ENCODE measurements at places on chromosomes 5 and 9.

DNA sequence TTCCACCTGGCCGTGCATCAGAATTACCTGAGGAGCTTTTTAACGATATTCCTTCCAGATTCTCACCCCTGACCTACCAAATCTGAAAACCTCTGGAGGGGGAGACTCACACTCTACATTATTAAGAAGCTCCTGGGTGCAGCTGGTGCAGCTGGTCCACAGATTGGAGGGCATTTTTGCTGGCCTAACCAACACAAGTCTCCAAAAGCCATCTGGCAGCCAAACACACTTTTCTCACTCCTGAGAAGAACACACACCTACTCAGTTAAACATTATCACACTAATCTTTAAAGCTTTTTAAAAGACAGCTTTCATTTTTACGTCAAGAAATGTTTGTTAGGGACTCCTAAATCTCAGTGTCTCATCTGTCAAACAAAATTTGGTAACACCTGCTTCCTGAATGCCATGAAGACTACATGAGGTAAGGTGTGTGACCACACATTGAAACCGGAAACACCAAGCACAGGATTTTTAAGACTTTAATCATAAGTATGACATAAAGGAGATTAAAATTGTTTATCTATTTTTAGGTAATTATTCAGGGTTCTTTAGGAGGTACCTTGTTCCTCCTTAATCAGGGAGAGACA lies 14.2 kb upstream of the PTPN3 start:
- no peak for DNase-seq

DNA sequence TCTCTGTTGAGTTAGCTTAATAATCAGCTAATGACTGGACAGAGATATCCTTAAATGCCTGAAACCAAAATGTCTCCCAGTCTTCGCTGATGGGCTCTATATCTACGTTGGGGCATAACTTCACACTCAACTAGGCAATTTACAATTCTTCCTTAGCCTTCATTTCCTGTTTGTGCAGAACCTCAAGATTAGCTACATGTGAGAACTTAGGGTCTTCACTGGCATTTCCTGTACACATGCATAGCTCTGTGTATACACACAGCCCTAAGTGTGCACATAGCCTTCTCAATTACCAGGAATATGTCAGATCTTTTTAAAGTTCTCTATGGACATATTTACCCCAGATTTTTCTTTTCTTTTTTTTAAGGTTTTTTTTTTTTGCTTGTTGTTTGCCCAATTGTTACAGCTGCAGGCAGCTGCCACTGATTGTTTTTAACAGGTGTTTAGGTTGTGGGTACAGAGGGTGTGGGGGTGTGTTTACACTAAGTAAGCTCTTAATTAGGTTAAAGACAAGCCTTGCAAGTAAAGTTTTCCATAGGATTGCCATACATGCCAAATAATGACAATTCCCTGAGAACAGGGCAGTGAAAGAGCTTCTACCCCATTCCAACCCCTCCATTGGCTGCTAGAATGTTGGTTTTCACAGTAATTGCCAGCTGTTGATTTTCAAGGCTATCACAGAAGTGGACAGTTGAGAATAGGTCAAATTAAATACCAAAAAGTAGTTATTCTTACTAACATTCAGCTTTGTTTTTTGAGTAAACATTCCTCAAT lies 441.0 kb downstream of the TLE4 start:
- DNase-seq = no peak

DNA sequence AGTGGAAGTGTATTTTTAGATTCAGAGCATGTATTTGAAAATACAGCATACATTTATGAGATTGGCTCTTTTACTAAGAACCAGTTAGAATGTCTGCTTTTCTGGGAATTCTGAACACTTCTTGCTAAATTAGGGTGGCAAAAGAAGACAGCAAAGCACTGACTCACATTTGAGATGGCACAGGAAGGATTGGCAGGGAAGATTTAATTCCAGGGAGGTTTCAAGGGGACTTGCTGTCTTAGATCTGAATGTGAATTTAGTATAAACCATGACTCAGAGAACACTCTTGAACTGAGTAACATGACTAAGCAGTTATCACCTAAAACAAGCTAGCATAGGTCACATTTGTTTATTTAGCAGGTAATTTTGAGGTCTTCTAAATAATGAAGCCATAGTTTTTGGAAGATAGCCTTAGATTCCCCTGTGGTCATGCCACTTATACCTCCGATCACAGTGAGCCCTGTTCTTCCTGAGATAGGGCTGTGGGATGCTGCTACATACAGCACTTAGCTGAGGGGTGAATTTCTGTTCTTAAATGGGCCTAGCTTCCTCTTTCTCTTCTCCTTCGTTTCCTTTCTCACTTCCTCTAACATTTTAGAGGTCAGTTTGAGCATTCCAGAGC lies 173.8 kb downstream of the PCSK1 start:
- DNase-seq = no peak

DNA sequence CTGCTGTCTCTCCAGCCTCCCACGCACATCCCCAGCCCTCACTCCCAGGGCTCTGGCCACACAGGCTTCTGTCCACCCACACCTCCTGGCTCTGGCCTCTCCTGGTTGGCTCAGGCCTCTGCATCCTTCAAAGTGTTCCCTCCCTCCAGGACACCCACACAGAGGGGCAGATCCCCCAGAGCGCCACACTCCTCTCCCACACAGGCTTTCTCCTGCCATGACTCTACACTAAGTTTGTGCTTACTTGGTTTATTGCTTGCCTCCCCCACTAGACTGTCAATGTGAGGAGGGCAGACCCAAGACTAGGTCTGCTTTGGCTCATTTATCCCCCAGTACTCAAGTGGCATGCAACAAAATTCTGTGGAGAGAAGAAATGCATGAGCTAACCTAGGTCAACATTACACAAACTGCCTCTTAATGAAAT lies 67.0 kb upstream of the SPOCK1 start:
- no peak for DNase-seq

DNA sequence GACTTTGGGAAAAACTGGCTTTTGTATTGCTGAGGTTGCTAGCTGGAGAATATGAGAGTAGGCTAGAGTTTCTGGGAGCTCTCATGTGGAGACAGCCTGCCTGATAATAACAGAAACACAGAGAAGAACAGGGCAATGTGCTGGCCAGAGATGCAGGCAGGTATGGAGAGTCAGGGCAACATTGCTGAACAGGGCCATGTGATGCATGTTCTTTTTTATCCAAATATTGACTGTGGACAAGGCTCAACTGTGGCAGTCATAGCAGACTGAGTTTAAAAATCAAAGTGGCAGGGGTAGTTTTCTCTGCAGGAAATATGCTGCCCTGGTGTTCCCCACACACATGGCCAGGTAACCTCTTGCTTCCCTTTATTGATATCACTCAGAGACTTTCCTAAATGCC lies 381.1 kb downstream of the RASEF start:
- DNase-seq = no peak

GRCh38 chr9:33661176-33661575 lies 134.2 kb upstream of the PRSS3 start:
- DNase-seq = no peak

DNA sequence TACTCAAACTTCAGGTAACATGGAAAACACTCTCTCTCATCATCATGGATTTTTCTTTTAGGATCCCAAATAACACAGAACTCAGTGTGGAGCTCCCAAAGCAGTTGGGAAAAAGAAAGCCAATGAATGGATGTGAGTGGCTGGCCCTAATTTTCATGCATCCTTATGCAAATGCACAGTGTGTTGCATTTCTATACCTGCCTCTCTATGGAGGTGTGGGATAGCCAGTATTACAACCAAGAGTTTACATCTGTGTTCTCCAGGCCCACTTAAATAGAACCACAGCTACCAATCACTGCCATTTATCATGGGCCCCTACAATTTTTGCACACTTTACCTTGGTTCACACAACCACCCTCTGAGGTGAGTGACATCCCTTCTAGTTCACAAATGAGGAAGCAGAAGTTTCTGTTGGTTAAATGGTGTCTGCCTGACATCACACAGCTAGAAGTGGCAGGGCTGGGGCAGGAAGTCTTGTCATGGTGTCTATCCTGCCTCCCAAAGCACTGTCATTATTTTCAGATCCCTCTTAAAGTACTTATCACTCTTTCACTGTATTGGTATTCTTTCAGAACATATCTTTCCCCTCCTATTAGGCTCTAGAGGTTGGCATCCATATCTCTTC lies 17.3 kb downstream of the MAMDC2 start:
- DNase-seq = no peak

GRCh38 chr5:172165465-172165864 lies 22.6 kb downstream of the STK10 start:
- DNase-seq = no peak

DNA sequence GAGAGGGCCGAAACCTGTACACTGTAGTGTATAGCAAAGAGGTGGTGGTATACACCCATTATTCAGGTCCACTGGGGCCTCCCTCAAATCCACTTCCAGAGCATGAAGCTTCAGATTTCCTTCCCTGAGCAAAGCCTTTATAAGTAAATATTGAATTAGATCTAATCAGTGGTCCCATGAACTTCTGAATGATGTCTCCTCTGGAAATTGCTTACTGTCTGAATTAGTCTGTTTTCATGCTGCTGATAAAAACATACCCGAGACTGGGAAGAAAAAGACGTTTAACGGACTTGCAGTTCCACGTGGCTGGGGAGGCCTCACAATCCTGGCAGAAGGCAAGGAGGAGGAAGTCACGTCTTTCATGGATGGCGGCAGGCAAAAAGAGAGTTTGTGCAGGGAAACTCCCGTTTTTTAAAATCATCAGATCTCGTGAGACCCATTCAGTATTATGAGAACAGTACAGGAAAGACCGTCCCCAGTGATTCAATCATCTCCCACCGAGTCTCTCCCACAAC lies 193.5 kb downstream of the NR3C1 start:
- DNase-seq = no peak

DNA sequence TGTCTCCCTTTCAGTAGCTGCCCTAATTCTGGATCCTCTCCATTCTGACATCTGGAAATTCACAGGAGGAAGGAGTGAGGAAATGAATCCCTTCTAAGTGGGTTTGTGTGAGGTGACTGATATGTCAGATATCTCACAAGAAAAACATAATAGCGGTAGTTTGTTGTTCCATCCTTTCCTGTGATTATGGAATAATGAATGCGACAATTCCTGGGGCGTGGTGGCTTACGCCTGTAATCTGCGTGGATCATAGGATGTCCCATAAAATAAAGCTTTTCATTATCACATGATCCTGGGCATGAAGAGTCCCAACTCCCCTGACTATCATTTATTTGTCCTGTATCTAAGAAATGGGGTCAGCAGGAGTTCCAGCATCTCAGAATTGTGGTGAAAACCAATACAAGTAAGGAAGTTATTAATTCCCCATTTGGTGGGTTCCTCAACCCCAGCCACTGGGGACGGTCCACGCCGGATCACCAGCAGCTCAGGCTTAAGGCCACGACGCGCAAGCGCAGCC lies 375 bp upstream of the C5orf24 start:
- DNase-seq = no peak

GRCh38 chr5:147403651-147404640 lies 105.9 kb downstream of the DPYSL3 start:
- no peak for DNase-seq

GRCh38 chr9:21477466-21477865 lies 4.6 kb downstream of the IFNE start:
- DNase-seq = no peak

GRCh38 chr9:126398403-126399058 lies 71.9 kb downstream of the MVB12B start:
- peak; percentile 59 for DNase-seq

DNA sequence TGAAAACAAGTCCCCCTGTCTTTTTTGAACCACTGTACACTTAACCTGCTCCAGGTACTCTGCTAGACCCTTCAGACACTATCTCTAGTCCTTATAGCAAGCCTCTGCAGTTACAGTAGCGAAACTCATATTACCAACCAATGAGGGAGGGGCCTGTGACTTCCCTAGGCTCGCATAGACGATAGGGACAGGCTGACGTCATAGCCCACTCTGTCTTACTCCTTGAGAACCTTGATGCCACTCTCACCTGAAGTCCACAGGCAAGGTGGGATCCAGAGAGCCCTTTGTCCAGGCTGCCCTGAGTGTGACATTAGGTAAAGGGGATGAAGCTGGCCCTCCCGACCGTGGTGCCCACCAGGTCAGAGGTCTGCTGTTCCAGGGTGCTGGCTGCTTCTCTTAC lies 65.3 kb downstream of the ACTBL2 start:
- no peak for DNase-seq

GRCh38 chr5:132138260-132138659 lies 64.7 kb downstream of the CSF2 start:
- DNase-seq = no peak

DNA sequence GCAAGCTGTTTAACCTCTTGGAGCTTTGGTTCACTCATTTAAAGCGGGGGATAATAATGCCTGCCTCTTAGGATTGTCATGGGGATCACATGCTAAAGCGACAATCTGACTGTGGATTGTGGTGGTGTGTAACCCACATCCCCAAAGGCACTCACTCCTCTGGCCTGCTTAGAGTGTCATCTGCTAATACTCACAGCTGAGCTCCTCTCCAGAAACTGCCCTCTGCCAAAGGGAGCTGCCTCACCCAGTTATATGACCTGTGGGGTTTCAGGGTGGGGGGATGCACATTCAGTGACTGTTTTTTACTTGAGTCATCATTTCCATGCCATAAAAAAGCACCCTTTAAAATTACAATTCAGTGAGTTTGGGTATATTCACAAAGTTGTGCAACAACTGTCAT lies 110.0 kb upstream of the SPOCK1 start:
- no peak for DNase-seq

DNA sequence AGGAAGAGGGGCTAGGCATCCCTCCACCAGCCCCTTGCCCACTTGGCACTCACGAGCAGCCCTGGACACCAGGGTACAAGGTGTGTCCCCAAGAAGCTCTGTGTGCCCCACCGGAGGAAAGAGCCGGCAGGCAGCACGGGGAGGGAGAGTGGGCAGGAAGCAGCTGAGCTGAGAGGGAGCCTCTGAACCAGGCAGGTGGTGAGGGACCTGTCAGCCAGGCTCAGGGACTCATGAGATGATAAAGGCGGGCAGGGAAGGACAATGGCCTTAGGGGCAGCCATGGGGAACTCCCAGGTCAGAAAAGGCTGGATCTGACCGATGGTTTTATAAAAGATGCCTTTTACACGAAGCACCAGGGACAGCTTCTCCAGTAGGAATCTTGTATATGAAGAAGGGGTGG lies 112.0 kb downstream of the VAV2 start:
- no peak for DNase-seq

GRCh38 chr5:158715592-158715991 lies 384.1 kb downstream of the EBF1 start:
- DNase-seq = no peak

- no peak for DNase-seq
Observed at GRCh38 chr9:128532581-128532980, 19.8 kb upstream of the SPTAN1 start.

DNA sequence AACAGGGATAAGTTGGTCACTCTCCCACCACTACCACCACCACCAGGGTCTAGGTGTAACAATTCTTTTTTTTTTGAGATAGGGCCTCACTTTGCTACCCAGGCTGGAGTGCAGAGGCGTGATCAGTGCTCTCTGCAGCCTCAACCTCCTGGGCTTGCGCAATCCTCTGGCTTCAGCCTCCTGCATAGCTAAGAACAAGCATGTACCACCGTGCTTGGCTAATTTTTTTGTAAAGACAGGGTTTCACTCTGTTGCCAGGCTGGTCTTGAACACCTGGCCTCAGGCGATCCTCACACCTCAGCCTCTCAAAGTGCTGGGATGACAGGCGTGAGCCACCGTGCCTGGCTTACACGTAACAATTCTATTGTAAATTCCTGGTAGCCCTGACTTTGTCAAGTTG lies 27.5 kb downstream of the CORO2A start:
- no peak for DNase-seq
